ENCODE measurements at places on chromosomes 7 and 10.
A peak's percentile ranks its signal among the peaks of the same experiment; 100 is the strongest.

GRCh38 chr10:30215141-30215540 lies 133.9 kb downstream of the MTPAP start:
- no peak for DNase-seq

DNA sequence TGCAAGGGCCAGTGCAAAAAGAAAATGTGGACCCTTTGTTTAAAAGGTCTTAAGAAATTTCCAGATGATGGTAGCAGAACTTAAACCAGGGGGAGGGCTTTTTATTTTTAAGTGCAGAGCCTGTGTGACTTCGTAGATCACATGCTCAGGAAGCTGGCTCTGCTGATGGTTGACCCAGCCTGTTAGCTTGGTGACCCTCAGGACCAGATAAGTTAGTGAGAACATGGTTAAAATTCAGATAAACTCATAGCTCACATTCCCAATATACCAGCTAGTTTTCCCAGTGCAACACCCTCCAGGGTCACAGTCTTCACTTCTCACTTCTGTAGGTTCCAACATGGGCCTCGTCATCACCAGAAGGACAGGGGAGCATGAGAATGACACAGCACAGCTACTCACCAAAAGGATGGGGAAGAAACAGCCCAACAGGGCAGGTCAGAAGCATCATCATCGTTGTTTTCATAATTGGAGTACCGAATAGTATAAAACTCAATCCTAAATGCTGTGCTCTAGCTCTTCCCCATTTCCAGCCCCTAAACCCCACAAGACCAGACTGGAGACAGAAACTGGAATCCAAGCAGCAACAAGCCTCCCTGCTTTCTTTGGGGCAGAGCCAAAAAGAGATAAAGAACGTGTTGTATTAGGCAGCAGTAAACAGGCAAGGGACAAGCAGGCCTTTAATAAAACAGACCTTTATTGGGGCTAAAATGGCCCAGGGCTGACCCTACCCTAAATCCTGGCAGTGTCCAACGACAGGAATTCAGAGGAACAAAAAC lies 102.2 kb upstream of the ANKRD1 start:
- DNase-seq = no peak

GRCh38 chr7:5603241-5604140 lies 178.0 kb downstream of the RNF216 start:
- DNase-seq = no peak

DNA sequence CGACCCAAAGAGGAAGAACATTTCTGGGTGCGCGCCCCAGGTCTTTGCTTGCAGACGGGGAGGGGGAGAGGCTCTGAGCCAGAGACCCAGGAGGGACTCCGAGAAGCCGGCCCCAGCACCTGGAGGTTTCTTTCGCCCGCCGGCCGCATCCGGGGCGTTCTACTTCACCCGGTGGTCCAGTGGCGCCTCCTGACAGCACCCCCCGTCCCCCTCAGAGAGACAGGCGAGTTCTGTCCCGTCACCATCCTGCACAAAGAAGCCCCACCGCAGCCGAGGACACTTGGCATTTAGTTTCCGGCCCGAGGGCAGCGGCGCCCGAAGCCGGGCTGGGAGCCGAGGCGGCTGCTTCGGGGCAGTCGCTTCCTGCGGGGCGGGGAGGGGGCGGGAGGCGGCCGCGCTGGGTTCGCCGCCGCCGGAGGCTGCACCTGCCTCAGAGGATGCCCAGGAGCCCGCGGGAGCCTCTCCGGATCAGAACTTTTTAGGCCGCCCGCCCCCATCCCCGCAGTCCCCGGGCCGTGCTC lies at the start of gene TMEM178B:
TSS of gene TMEM178B (plus strand) at position 424 of the 521 bp plus-strand sequence.
- DNase-seq = no peak

GRCh38 chr10:123165445-123166072 lies 11.4 kb downstream of the BUB3 start:
- DNase-seq = no peak

DNA sequence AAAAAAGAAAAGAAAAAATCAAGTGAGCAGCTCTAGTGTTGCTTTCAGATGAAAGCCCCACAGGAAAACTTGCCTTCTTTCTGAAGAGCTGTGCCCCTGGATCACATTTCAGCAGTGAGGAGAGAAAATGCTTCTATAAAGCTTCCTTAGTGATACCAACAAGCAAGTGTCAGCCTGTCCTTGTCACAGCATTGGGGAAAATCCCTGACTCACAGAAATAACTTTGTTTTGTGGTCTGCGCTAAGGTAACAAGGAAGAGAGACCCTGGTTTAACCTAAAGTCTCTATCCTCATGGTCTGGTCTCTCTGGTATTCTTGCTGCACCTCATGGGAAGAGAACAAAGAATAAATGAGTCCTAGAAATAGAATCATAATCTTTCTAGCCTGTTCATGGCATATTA lies 885.2 kb upstream of the SORCS1 start:
- no peak for DNase-seq

GRCh38 chr7:24597014-24597413 lies 23.8 kb downstream of the PALS2 start:
- no peak for DNase-seq

GRCh38 chr7:112579388-112579787 lies 98.6 kb downstream of the LSMEM1 start:
- no peak for DNase-seq

GRCh38 chr10:73207883-73208282 lies 39.2 kb downstream of the DNAJC9 start:
- DNase-seq = no peak

DNA sequence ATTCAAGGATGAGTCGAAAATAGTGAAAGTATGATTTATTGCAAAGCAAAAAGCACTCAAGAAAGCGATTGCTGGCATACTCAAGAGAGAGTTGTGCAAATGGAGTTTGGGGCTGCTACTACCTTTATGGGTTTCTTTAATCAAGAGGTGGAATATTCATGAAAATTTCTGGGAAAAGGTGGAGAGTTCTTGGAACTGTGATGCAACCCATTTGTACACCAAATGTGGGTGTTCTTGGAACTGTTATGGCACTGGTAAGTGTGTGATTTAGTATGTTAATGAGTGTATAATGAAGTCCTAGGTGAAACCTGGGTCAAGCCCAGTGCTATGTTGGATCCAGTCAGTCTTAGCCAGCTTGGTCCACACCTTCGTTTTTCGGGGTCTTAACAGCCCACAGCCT lies 3.4 kb upstream of the VOPP1 start:
- no peak for DNase-seq

GRCh38 chr7:12490107-12490688 lies 80.3 kb upstream of the SCIN start:
- DNase-seq = peak; percentile 54

- no peak for DNase-seq
These were observed 38.2 kb downstream of the ANTXRL start for GRCh38 chr10:46325021-46325420.

GRCh38 chr7:18754766-18755165 lies 259.2 kb downstream of the HDAC9 start:
- no peak for DNase-seq

GRCh38 chr10:89773081-89773480 lies 71.7 kb downstream of the KIF20B start:
- no peak for DNase-seq

DNA sequence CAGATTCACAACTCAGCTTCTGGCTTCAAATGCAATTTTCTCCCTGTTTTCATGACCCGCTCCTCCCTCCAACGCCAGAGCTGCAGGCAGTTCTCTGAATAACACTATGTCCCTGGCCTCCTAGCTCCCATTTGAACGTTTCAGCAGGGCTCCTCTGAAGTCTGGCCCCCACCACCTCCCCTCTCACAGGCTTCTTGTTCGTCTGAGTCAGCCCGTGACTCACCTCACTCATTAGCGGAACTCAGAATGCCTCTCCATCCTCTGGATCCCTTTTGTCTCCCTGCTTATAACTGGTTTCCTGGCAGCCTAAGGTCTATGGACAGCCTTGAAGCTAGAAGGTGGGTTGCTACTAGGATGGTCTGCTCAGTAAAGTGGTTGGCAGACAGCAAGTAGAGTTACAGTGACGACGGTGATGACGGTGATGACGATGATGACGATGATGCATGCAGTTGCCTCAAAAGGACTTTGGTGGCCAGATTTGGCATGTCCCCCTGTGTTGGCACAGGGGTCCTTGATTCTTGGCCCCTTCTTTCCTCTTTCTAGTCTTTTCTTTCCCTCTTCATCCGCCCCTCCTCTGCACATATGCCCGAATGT lies 83.3 kb upstream of the MKLN1 start:
- no peak for DNase-seq

DNA sequence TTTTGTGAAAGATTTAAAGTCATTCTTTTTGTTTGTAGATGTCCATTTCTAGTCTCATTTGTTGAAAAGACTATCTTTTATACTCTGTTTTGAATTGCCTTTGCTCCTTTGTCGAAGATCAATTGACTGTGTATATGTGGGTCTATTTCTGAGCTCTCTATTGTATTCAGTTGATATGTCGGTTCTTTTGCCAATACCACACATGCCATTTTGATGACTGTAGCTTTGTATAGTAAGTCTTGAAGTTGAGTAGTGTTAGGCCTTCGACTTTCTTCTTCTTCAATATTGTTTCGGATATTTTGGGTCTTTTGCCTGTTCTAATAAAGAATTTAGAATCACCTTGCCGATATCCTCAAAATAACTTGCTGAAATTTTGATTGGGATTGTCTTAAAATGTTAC lies 104.5 kb downstream of the CCSER2 start:
- no peak for DNase-seq

- no peak for DNase-seq
These were observed 117.0 kb downstream of the POU6F2 start for GRCh38 chr7:39094731-39095130.

Measured in NCI-H1417 treated with DMSO at 0.1 percent for 48 hours (cell line).